ENCODE measurements at places on chromosomes 6 and 20.

DNA sequence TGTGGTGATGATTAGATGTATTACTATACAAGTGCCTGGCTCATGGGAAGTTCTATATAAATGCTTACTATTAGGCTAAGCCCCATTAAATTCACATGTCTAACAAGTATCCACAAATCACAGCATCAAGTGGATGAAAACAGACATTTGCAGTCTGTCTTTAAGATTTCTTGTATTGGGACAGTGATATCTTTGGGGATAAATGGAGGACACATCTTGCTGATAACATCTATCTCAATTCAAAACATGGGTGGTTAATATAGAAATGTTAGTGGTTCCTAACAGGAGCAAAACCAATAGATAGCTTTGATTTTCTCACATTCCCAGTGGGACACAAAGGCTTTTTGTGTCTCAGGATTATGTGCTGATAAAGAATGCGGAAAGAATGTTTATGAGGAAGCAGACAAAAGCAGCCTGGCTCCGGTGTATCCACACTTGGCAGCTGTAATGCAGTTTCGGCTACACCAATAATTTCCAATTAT, 29.3 kb downstream of the PTPRK start:
- DNase-seq: no peak

- DNase-seq: no peak
Observed at GRCh38 chr6:158029668-158030230, 48.1 kb downstream of the SYNJ2 start.

- no peak for DNase-seq
Observed at GRCh38 chr20:58995461-58996225, 11.4 kb downstream of the CTSZ start.

DNA sequence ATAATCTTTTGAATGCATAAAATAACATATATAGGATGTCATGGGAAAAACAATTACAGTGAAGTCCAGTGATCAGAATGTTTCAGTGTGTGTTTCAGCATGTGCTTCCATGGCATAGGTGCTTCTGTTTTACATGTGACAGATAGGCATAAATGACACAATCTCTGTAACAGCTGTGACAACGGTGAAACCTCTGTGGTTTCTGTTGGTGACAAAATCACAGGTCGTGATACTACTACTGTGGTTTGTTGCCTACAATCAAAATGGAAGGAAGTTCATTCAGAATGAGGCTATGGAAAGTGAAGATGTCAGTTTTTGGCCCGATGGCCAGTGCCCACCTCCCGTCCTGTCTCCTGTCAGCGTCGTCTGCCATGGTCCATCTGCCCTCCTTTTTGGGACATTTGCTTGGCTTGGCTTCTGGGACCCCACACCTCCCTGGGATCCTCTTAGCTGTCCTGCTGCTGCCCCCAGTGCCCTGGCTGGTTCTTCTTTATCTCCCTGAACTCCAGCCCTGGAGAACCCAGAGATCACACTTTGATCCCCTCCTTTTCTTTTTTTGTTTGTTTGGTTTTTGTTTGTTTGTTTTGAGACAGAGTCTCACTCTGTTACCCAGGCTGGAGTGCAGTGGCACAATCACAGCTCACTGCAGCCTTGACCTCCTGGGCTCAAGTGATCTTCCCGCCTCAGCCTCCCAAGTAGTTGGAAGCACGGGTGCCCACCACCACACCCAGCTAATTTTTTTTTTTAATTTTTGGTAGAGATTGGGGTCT, 79.3 kb upstream of the NAA20 start:
- no peak for DNase-seq

DNA sequence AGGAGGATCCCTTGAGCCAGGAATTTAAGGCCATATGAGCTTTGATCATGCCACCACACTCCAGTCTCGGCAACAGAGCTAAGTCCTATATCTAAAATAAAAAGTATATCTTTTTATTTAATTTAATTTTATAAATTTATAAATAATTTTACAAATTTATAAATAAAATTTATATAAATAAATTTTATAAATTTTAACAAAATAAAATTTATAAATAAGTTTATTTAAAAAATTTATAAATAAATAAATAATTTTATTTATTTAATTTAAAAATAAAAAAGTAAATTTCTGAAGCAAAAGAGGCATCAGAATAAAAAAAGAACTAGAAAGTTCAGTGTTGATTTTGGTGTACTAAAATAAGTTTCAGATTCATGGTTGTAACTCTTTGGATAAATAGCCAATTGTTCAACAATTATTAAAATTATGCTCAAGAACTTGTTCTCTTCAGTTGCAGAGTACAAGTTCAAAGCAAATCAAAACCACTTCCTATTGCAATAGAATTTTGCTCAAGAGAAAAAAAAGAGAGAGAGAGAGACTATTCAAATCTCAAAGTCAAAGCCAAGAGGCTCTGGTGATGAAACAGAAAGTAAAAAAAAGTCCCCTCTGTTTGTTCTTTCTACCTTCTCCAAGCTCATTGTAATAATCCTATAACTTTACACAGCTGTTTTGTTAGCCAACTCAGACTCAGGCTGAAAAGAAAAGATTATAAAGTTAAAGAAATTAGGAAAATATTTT, 547.5 kb upstream of the ADGRB3 start:
- no peak for DNase-seq

- DNase-seq: no peak
Observed at GRCh38 chr20:39812116-39812515, 850.0 kb downstream of the DHX35 start.

DNA sequence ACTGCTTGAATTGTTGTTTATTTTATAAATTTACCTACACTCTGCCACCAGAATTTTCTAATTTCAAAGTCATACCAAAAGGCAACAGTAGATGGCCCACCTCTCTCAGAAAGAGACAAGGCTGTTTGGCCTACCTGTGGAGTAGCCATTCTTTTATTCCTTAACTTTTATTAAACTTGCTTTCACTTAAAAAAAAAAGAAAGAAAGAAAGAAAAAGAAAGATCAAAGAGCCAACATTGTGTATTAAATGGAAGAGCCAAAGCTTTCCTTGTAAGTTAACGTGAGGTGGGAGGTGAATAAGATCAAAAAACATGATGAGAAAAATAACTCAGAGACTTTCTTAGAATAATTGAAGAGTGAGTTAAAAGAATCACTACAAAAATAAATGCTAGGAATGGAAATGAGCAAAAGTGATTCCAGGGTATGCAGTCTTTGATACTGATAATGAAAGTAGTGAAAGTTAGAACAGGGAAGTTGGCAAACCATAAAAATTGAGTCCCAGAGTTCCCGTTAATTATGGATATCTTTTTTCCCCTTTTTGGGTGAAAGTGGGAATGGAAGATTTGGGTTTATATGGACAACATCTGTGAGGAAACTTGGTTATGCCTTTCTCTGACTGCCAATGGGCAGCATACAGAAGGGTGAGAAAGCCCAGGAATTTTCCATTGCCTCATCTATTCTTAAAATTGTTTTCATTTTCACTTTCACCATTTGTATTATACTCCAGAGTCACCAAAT, 35.9 kb upstream of the MYB start:
- DNase-seq: no peak

DNA sequence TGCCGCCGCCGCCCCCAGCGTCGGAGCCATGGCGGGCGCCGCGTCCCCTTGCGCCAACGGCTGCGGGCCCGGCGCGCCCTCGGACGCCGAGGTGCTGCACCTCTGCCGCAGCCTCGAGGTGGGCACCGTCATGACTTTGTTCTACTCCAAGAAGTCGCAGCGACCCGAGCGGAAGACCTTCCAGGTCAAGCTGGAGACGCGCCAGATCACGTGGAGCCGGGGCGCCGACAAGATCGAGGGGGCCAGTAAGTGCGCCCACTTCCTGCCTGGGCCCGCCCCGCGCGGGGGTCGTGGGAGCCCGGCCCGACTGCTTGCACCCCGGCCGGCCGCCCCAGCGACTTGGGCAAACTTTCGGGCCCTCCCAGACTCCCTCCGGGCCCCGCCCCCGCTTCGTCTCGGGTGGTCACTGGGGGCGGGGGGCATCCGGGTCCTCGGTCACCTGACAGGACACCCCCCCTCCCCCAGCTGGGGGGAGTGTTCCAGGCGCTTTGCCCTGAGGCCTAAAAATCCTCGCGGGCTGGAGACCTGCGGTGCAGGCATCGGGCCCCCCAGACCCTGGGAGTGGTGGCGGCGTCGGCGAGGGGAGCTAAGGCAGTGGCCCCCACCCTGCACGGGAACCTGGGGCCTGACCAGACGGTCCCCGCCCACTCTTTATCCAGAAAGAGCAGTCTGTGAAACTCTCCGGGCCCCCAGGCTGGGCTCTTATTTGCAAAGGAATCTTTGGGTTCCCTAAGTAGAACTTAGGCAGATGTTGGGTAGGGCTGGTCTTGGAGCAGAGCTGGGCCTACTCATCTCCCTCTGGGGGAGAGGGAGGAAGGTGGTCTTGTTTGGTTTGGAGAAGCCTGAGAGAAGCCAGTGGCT, 501 bp downstream of the PLCG1 start:
- peak; percentile 58 for DNase-seq

DNA sequence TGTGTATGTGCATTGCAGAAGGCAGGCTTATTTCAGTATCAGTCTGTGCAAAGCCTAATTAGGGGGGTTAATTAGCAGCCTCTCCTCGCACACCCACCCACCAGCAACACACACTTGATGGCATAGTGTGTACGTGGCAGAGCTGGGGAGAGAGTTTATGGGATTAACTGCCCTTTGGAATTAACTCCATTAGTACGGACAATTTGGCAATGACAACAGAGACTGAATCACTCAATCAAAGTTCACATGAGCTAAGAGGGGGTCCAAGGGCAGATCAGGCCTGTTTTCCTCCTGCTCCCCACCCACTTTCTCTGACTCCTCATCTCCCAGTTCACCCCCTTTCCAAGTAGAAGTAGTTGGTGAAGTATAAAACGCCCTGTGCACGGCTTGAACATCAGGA, 69.5 kb downstream of the LRFN2 start:
- DNase-seq: no peak
